Stimulated activated naive CD8-positive, alpha-beta T cell treated with anti-CD3 and anti-CD28 coated beads, Interleukin-15, Interleukin-2, amounts not matched to agents 100 U/mL and 50 U/mL, for 24 hours (primary cell): ENCODE measurements at places on chromosomes 16 and 17.

- DNase-seq: no peak
These were observed 49.4 kb downstream of the COG7 start for GRCh38 chr16:23403547-23403946.

DNA sequence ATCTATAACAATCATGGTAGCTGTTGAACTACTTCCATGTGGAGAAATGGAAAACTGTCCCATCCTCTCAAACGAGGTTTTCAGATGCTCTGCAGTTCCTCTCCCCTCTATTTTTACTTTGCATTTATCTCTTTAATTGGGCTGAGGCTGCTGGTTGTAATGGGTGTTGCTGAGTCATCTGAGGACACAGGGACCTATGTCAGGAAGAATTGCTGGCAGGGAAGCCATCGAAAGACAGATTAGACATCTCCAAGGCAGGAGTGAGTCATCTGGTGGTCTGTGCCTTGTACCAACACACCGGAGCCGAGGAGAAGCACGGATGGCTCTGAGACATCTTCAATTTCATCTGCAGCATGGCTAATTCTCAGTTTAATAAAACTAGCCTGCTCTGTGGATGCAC is 394.5 kb downstream of the GRIN2A start:
- no peak for DNase-seq

- no peak for DNase-seq
These were observed 396.9 kb downstream of the CDH13 start for GRCh38 chr16:83023640-83024039.

DNA sequence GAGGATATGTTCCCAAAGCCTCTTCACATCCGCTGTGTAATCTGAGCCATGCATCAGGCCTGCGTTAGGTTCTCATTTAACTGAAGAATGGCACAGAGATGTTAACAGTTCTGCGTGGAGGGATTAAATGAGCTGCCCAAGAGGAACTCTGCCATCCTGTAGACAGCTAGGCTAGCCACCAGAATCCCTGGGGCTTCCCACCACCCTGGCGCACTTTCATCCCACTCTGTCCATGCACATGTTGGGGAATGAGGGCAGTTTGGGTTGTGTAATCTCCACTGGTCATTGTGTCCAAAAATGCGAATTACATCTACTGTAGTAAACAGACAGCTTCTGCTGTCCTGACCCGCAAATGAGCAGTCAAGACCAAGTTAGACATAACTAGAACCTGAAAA is 1.0 kb upstream of the GLG1 start:
- no peak for DNase-seq

DNA sequence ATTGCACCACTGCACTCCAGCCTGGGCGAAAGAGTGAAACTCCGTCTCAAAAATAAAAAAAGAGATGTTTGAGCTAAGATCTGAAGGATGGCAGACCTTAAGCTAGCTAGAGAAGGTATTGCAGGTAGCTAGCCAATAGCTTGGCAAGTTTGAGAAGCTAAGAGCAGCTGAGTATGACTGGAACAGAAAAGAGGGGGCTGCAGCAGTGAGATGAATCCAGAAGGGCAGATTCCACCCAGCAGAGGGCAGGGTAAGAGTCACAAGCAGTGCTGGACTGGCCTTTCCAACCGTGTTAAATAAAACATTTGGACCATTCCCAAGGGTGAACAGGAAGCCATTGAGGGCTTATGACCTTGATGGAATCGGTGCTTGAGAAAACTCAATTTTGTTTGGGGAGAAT is 5.7 kb upstream of the PHAF1 start:
- DNase-seq: no peak

GRCh38 chr17:34201767-34202166 is 53.3 kb upstream of the CCL2 start:
- no peak for DNase-seq

DNA sequence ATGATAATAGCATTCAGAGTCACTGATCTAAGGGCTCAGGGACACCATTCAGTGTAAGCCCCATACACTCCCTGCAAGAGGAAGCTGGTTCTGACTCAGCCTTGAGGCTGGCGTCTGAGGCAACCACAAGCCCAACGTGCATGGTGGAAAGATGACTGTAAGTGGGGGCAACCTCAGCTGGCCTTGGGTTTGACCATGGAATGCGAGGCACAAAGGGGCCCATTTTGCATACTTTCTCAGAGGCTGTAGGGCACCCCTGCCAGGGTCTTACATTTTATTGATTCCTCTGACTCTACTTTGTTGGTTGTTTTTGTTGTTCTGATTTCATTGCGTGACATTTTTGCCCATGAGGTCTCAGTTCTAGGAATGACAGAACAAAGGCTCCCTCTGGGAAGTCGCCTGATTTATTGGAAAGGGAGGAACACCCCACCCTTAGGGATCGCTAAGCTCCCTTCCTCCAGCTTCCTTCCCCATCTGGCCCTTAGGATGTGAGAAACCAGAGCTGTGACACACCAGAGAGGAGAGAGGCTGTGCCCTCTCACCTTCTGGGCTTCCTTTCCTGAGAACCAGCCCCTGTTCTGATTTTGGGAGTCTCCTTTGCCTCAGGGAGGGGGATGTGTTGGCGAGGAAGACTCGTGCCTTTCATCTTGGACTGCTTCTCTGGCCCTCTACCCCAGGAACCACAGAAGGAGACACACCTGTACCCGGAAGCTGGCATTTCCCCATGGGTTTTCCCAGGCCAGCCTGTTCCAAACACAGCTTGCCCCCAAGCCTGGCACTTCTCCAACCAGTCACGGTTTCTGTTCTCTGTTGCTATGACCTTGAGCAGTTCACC is 5.6 kb upstream of the CIITA start:
- DNase-seq: peak; percentile 78

DNA sequence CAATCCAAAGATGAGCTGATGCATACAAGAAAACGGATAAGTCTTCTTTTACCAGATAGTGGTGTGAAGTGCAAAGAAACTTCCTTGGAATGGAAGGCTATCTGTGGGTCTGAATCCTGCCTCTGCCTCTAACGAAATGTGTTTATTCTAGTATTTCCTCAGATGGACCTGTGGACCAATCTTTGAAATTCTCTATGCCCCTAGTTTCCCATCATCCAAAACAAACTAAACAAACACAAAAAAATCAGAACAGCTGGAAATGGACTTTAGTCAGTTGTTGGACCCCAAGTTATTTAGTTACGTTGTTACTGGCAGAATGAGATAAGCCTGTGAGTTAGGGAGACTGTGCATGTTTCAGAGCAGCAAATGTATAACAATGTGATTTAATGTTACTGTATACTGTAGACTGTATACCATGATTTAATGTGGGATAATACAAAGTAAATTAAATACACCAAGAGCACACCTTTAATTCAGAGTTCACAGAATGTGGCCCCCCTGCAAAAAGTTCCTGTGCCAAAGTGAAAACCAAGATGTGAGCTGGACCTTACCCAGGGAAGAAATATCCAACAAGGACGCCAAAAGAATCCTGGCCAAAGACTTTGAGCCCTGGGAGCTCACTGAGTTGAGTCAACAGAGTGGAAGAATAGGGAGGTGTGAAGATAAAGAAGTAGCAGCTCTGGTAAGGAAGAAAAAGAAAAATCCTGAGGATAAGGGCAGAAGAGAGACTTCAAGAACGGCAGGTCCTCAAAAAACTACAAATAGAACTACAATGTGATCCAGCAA is 255.2 kb downstream of the CNTNAP4 start:
- no peak for DNase-seq

GRCh38 chr16:8721336-8722024 is 47.1 kb downstream of the ABAT start:
- DNase-seq: no peak

DNA sequence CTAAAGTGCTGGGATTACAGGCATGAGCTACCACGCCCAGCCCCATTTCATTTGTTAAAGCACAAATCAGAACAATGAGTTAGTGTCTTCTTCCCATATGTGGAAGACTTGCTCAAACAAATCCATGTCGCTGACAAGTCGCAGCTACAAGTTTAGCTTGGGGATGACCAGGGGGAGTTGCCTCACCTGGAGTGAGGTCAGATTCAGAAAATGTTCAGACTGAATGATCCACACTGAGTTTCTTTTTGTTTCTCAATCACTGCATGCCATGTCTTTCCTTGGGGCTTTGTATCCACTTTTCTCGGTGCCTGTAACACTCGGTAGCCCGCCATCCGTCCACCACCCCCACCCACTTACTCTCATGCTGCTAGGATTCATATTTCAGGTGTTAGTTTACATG is 437.3 kb upstream of the DYNLRB2 start:
- no peak for DNase-seq

GRCh38 chr17:46822388-46822921 is 4.0 kb upstream of the WNT3 start:
- peak; percentile 68 for DNase-seq

- DNase-seq: no peak
These were observed 27.1 kb upstream of the MTSS2 start for GRCh38 chr16:70712942-70713341.

DNA sequence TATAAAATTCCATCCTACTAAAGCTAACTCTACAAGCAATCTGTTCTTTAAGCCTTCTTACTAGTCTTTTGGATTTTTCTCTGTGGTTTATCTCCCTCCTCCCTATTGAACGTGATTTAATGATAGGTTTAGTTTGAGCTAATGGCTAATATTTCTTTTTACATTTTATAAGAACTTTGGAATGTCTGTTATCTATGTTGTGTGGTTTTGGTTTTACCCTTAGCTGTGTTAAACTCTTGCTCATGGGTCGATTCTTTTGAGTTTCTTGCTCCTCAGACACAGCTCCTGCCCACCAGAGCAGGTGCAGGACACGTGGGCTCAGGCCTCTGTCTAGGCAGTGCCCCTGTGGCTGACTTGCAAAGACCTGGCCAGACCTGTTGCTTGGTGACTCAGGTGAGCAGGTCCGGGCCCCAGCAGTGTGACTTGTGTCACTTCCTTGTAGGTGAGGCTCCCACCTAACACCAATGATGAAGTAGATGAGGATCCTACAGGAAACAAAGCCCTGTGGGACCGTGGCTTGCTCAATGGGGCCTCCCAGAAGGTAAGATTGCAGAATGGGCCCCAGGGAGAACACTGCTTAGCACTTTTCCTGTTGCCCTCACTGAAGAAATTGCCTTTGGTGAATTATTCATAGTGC is 45.1 kb downstream of the SF3B3 start:
- no peak for DNase-seq

- DNase-seq: peak; percentile 78
These were observed 797 bp downstream of the GRB7 start for GRCh38 chr17:39738568-39738901.

GRCh38 chr17:28276011-28276410 is 43.0 kb upstream of the TMEM97 start:
- DNase-seq: no peak

DNA sequence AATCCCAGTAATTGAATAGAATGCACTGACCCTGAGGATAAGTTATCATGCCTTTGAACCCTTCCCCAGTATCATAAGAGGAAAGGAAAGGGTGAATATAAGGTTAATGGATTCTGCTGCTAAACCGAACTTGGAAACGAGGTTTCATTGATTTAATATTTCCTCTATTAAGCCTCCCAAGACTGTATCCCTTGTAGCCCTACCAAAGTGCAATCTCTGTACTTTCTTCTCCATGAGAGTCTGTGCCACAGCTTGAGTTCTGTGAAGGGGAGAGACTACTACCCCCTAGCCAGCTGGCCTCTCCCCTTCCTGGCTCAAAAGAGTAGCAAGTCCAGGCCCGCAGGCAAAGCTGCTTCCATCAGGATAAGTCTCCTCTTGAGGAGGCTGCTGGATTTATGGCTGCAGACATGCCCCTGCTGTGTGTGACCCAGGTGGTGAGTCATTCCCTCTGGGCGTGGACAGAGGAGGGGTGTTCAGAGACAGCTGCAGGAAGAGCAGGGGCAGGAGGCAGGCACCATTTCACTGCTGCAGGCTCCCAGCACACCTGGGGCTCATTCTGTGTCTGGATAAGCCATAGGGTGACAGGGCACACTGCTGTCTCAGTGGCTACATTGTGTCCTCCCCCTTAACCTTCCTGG is 58.4 kb downstream of the TOM1L2 start:
- peak; percentile 41 for DNase-seq

- peak; percentile 28 for DNase-seq
These were observed 14.9 kb downstream of the NAA60 start for GRCh38 chr16:3458278-3458851.
